NCI-H1092 (cell line): ENCODE measurements at places on chromosomes 16 and 17.

GRCh38 chr17:50482516-50482915, 3.9 kb downstream of the RSAD1 start:
- peak; percentile 31 for DNase-seq

- no peak for DNase-seq
These were observed 214.7 kb downstream of the RPTOR start for GRCh38 chr17:80759377-80759673.

DNA sequence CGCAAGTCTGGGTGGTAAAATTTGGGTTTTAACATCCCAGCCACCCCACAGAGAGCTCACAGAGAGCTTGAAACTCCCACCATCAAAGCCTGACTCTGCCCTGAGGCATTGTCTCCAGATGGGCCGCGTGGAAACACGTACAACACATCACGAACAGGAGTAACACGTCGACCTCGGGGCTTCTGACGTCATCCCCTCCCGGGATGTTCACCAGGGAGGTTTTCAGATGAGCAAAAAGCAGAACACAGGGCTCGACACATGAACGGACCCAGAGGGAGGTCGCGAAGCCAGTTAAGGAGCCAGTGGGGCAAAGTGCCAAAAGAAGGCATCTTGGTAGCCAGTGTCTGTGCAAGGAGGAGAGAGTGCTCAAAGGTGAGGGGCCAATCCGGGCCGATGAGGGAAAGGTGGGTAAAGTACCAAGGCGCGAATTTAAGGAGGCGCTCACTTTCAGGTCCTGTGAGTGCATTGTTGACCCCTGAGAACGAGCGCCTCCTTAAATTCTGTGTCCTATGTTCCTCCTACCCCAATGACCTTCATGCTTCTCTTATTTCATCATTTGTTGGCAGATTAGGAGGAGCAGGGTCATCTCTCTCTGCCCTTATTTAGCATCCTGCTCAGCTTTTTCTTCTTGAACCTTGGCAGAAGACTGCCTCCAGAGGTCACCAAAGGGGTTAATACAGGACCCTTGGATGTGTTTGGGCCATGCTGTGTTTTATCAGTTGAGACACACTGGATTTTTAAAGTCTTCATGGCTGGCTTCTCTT, 5.6 kb downstream of the RCVRN start:
- DNase-seq: no peak

GRCh38 chr16:47787696-47788095, 326.6 kb downstream of the PHKB start:
- no peak for DNase-seq

- DNase-seq: no peak
These were observed 1.7 kb upstream of the CRISPLD2 start for GRCh38 chr16:84818133-84818532.

DNA sequence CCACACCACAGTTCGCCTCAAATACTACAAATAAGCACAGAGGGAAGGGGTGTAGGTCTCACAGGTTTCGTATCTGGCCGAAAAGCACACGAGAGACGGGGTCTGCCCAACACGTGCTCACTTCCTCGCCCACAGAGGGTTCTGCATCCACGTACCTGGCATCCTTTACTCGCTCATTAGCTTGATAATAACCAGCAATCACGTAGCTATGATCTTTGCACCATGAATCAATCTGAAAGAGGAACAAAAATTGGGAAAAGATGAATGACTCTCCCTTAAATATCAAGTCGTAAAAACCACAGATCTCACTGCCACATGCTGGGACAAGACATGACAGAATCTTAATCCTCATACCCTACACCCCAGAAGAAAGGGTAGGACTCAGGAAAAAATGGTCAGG, 10.5 kb downstream of the EMC8 start:
- no peak for DNase-seq

DNA sequence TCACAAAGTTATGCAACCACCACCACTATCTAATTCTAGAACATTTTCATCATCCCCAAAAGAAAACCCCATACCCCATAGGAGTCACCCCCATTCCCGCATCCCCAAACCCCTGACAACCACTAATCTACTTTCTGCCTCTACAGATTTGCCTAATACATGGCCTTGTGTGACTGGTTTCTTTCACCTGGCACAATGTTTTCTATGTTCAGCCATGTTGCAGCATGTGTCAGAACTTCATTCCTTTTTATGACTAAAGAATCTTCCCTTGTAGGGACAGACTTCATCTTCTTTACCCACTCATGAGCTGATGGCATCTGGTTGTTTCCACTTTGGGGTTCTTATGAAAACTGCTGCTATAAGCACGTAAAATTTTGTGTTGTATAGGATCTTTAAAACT, 34.6 kb downstream of the CYTH1 start:
- DNase-seq: no peak

DNA sequence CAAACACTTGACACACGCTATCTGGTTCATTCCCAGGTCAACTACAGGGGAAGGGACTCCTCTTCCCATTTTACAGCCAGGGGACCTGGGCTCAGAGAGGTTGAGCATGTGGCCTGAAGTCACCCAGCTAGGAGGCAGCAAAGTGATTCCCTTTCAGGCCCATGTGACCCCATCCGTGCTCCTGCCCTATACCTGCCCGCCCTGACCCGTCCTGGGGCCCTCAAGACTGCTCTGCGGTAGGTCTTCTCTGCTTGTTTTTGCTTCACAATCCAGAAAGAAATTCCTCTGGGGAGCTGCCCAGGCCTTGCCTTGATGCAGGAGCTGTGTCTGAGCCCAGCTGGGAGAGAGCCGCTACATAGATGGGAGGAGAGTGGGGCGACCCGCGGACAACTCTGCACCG, 161.4 kb downstream of the SDK2 start:
- DNase-seq: no peak

GRCh38 chr17:2378905-2379304, 22.0 kb downstream of the MNT start:
- no peak for DNase-seq

- DNase-seq: no peak
These were observed 4.8 kb upstream of the VAC14 start for GRCh38 chr16:70805787-70806186.

GRCh38 chr17:41682631-41683030, 6.1 kb upstream of the EIF1 start:
- DNase-seq: no peak

DNA sequence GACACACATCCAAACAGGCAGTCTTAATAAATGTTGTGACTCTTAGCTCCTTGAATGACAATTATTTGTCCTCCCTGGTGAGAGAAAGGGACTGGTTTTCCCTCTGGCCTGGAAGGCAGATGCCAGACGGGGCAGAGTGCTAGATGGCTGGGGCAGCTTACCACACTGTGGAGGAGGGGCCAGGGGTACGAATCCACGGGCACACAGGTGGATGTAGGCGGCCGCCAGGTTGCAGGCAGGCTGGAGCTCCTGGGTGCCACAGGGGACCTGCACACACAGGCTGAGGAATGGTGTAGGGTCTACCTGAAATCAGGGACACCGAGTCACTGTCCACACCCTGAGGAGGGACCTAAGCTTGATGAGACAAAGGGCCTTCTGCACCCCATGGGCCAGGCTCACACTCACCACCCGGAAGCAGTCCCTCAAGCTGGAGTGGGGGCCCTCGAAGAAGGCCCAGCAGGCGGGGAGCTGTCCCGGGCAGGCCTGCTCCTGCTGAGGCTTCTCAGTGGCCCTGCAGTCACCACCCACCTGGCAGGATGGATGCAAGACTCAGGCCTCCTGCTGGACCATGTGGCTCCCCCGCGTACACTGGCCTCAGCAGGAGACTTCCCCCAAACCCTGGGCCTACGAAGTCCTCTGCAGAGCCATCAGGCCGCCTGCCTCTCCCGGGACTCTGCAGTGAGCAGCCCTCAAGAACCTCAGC, 38.4 kb downstream of the RMI2 start:
- no peak for DNase-seq

DNA sequence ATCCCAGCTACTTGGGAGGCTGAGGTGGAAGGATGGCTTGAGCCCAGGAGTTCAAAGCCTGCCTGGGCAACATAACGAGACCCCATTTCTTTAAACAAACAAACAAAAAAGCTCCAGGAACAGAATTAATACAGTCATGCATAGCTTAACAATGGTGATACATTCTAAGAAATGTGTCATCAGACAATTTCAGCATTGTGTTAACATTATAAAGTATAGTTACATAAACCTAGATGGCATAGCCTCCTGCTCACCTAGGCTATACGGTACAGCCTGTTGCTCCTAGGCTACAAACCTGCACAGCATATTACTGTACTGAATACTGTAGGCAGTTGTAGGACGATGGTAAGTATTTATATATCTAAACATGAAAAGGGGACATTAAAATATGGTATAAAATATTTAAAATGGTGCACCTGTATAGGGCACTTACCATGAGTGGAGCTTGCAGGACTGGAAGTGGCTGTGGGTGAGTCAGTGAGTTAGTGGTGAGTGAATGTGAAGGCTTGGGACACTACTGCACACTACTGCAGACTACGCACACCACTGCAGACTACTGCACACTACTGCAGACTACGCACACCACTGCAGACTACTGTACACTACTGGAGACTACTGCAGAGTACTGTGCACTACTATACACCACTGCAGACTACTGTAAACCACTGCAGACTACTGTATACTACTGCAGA, 74.6 kb downstream of the TMC6 start:
- DNase-seq: no peak

GRCh38 chr17:42184713-42185620, at the start of gene HCRT:
Gene HCRT, minus strand, starts transcription at chr17:42185452. Its CDS starts 87 bp downstream, at chr17:42185365.
- DNase-seq: no peak

- DNase-seq: no peak
These were observed 94.3 kb downstream of the AXIN2 start for GRCh38 chr17:65467156-65467555.

DNA sequence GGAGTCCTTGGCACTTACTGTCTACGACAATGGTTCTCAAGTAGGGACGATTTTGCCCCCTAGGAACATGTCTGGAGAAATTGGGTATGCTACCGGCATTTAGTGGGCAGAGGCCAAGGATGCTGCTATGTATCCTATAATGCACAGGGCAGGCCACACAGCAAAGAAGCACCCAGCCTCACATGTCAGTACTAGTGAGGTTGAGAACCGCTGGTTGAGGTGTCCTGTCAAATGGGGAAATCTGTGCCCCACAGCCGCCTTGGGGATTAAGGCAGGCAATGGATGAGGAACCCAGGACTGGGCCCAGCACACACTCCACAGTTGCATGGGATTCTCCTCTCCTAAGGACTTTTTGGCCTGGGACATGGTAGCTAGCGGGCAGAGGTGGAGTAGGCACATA, 86.7 kb upstream of the TOB1 start:
- DNase-seq: no peak
